ENCODE measurements at places on chromosomes 5 and 9. TPM values are rescaled to one million over a fixed set of nuclear protein-coding genes. Genes with fewer than 3 reads are reported as not detected.

The PCDHGA12 gene
- total RNA-seq: not detected

The IGFBPL1 gene
- not detected for total RNA-seq

The RICTOR gene
- 33.9 TPM for total RNA-seq

- DNase-seq: no peak
Observed at GRCh38 chr9:23586906-23587305, 239.1 kb downstream of the ELAVL2 start.

DNA sequence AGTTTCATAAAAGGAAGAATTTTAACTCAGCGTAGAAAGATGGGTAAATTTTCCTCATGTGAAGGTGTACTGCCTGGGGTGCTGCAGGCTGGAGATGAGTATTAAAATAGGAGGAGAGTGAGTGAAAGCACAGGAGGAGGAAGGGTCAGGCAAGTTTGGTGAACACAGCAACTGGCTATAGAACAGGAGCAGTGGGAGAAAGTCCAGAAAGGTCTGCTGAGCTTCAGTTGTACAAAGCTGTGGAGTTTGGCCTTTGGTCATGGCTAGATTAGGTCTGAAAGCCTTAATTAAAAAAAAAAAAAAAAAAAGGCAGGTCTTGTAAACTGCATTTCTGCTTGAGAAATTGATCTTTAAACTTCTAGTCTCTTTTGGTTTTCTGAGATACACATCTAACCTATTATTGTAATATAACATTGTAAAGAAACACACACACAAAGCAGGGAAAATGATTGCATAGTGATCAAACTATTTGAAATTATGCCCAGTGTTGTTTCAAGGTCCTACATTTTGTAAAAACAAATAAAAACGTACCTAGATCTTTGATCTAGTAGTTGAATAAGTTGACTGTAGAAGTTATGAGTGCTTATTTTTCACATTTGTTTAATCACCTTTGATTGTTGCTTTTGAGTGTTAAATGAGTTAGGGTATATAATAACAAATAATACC lies 43.6 kb downstream of the MAP3K1 start:
- no peak for DNase-seq

DNA sequence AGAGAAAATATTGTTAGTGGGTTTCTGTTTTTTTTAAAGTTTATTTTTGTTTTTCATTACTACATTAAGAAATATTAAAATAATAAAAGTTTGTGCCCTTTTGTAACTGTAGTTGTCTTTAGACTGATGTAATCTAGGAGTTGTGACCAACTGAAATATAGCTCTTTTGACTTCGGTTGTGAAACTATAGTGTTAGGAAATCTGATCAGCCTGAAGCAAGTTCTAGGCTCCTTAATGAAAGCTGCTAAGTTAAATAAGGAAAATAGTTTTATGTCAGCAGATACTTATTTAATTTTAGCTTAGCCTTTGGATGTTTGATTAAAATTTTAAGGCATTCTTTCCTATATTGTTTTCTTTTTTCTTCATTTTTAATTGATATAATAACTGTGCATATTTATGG lies 14.2 kb downstream of the AP3S1 start:
- no peak for DNase-seq

DNA sequence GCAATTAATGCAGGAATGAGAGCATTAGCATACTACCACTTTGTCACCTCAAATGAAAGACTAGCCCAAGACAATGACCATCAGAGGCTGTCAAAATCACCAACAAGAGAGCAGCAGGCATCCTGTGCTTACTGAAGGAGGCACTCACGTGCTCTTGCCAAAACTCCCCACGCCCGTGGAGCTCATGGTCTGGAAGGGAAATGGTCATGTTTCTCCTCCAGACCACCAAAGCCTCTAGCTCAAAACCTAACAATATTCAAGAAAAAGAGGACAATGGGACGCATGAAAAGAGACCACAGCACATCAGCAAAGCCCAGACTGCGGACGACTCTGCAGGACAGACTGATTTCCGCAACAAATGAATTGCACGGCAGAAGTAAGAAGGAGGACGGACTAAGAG lies 12.8 kb downstream of the AKNA start:
- no peak for DNase-seq

DNA sequence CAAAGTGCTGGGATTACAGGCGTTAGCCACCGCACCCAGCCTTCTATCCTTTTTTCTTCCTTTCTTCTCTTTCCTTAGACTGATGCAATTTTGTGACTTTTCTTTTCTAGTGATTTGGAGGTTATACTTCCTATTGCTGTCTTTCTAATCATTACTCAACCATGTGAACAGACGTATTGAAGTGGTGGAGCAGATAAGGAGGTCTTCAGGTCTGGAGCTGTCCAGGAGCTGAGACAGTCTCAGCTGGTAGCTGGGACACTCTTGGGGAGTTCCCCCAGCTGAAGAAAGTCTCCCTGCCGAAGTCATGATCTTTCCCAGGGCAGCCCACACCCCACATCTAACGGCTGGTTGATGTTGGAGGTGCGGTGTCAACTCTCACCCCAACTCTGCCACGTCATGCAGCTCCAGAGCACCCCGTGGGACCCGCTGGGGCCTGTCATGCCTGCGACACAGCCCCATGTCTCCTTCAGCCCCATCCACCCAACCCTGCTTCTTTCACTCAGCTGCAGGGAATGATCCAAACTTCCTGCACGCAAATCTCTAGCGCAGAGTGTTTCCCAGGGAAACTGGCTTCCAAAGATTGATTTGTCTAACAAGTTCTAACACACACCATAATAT lies 41.1 kb downstream of the NSUN2 start:
- DNase-seq: no peak

DNA sequence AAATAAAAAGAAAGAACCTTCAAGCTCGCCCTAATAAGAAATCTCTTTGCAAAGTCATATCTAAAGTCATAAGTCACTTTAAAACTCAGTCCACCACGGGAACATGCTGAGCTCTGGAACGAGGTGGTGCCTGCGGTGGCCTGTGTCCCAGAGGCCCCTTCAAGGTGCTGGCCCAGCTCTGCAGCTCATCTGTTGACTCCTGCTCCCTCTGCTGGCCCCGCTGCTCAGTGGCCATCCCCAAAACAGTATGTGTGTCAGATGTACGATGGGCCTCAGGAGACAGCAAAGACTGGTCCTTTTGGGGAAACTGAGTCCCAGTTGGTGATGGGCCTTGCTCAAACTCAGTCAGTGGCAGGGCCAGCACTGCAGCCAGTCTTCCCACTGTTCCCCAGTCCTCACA lies 22.8 kb upstream of the FOXB2 start:
- no peak for DNase-seq

DNA sequence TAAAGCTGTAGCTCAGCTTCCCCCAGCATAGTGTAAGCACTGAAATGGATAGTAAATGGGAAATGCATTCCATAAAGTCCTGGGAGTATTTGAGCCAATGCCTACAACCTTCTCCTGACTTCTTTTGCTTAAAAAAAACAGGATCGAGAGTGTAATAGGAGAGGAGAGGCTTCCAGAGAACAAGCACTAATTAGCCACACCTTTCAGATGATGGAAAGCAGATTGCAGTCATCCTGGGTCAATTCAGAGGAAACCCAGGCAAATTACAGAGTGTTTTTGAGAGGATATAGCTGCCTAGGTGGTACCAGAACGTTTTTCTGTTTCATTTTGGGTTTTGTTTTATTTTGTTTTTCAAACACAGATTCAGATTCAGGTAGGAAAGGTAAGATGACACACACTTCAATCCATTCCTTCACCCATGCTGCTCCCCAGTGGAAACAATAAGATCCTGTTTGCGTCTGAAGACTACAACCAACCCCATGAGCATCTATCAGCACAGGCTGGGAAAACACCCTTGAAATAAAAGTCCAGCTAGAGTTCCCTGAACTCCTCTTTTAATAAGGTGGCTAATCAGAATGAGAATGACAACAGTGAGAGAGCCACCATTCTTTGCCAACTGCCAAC lies 95.6 kb downstream of the RFK start:
- DNase-seq: no peak

DNA sequence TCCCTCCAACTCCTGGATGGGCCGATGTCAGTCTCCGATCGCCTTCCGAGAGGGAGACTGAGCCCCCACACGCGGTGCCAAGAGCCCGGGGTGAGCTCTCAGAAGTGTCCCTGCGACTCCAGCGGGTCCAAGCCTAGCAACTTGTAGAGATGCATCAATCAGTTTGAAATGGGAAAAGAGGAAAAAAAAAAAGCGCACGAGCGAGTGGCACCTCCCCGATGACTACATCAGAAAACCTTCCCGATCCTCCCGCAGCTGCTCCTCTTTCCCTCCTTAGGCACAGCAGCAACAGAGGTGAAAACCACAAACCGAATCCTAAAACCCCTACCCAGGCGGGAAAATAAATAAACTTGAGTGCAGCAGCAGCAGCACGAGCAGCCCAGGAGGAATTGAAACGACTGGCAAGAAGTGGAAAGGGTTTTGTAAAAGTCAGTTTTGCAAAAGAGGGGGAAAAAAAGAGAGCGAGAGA lies 1.0 kb upstream of the EFNA5 start:
- DNase-seq: no peak

DNA sequence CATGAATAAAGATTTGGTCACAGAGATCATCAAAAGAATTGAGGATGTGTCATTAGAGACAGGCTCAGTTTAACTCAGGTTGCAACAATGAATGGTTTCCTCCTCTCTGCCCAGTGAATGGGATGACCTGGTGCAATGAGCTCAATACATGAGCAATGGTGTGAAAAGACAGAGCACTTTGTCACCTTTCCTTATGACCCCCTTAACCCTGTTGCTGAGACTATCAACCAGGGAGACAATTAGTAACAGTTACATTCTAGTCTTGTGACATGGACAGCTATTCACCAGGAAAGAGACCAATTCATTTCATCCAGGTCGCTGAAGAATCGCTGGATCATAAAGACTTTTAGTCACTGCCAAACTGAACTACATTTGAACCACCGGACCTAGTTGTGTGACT lies 19.9 kb upstream of the CDH6 start:
- no peak for DNase-seq

Data from activated T-helper 1 cell treated with anti-CD3 and anti-CD28 coated beads, Interleukin-12 subunit alpha, Interleukin-12 subunit beta, Interleukin-2, Interleukin-4 antibody, amounts not matched to agents 30 ng/mL and 10 ng/mL and 1 ng/mL, durations not matched to agents 14 hours and 24 hours and 36 hours (primary cell).